ENCODE measurements at places on chromosomes 13 and 19.
A peak's percentile ranks its signal among the peaks of the same experiment; 100 is the strongest.

DNA sequence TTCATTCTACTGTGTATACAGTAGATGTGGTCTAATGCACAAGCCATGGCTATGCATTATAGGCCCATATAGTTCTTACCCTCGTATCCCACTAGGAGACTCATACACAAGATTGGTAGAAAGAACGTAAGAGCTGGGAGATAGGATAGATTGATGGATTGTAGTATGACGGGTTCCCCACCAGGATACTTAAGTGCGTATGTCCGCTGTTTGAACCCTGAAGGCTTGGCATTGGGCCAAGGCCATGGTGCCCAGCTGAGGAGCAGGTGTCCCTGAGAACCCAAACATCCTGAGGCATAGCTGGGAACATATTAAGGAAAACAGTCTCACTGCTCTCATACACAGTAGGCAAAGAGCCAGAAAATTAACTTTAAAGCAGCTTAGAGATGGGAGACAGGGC, 617.5 kb upstream of the KLF12 start:
- no peak for DNase-seq
- H3K4me3 ChIP-seq, result no peak overlapping the region
- no peaks in the 10 kb centered on the region for H3K4me1 ChIP-seq

DNA sequence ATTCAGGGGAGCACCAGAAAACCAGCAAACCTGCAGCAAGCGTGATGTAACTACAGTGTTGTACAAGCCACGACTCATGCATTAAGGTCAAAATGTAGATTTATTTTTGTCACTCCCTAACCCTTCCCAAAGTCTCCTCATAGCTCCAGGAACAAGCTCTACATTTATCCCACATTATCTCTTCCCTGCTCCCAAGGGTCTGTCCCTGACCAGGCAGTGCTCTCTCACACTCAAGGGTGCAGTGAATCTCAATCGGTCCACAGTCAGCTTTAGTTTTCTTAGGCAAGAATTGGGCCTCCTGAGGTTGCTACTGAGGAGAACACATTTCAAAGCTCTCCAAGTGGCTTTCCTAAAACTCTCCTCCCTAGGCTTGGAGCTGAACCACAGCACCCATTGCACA, 219.4 kb downstream of the NHLRC3 start:
- no peaks in the 10 kb centered on the region for H3K27me3 ChIP-seq
- no peak overlapping the region for H3K27ac ChIP-seq
- H3K36me3 ChIP-seq, result no peaks in the 10 kb centered on the region
- no peak for DNase-seq
- H3K4me3 ChIP-seq, result no peak overlapping the region
- no peaks in the 10 kb centered on the region for H3K4me1 ChIP-seq

DNA sequence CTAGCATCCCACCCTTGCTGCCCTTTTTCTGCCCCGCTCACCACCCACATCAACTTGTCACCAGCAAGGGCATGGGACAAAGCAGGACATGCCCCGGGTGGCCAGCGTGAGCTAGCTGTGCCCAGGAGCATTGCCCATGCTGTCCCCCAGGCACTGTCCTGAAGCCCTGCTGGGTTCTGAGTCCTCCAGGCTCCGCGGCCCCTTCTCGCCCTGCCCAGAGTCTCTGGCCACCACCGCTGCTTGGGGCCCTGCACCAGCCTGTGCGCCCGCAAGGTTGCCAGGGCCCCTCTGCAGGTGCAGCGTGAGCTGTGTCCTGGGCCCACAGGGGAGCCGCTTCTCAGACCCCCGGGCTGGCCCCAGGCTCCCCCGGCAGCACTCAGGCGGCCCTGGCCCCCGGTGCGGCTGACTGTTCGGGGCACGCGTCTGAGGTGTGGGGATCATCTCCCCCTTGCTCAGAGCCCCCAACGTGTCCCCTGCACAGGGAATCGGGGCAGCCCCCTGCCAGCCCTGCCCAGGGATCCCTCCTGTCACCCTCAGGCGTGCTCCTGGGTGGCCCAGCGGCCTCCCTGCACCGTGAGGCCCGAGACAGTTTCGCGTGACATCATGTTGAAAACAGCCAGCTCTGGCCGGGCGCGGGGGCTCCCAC, 4.1 kb downstream of the CSNK1G2 start:
- peaks cover 31% of the 10 kb centered on the region for H3K36me3 ChIP-seq
- no peak for DNase-seq
- H3K4me1 ChIP-seq, result peaks cover 31% of the 10 kb centered on the region

- peaks cover 6% of the 10 kb centered on the region for H3K27me3 ChIP-seq
- H3K4me3 ChIP-seq, result no peak overlapping the region
- DNase-seq, result no peak
- no peaks in the 10 kb centered on the region for H3K36me3 ChIP-seq
- no peak overlapping the region for H3K27ac ChIP-seq
- H3K4me1 ChIP-seq, result no peaks in the 10 kb centered on the region
These were observed 141.3 kb upstream of the HTR2A start for GRCh38 chr13:47038188-47038587.

DNA sequence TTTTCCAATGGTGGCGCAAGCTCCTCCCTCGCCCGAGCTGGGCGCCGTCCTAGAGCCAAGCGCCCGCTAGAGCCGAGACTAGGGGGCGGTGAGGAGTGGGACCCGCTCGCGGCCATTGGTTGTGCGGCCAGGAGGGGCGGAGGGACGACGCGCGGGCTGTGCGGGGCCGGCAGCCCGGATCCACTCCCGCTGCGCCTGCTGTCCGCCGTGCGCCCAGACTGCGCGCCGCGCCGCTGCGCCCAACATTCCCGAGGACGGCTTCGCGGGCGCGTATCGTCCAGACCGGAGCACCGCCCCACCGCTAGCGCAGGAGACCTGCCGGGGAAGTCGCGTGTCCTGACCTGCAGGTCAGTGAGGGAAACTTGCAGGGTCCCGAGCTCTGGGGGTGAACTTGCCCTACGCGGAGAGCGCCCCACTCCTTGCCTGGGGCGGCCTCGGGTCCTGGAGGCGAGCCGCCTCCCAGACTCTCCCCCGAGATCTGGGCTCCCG, at the start of gene SERTM1:
SERTM1 (plus strand) TSS at position 183 of the 489 bp plus-strand sequence. CDS start 21,059 bp downstream, outside the sequence.
- no peak for DNase-seq
- no peaks in the 10 kb centered on the region for H3K36me3 ChIP-seq
- no peaks in the 10 kb centered on the region for H3K27me3 ChIP-seq
- H3K4me3 ChIP-seq, result no peak within 1 kb of the TSS
- H3K4me1 ChIP-seq, result no peaks in the 10 kb centered on the region
- H3K27ac ChIP-seq, result no peak within 1 kb of the TSS

GRCh38 chr13:99418103-99418842, 83.0 kb upstream of the TM9SF2 start:
- no peaks in the 10 kb centered on the region for H3K27me3 ChIP-seq
- H3K36me3 ChIP-seq, result no peaks in the 10 kb centered on the region
- H3K4me1 ChIP-seq, result peaks cover 66% of the 10 kb centered on the region
- no peak overlapping the region for H3K4me3 ChIP-seq
- H3K27ac ChIP-seq, result peak overlapping the region; percentile 30
- DNase-seq, result no peak

DNA sequence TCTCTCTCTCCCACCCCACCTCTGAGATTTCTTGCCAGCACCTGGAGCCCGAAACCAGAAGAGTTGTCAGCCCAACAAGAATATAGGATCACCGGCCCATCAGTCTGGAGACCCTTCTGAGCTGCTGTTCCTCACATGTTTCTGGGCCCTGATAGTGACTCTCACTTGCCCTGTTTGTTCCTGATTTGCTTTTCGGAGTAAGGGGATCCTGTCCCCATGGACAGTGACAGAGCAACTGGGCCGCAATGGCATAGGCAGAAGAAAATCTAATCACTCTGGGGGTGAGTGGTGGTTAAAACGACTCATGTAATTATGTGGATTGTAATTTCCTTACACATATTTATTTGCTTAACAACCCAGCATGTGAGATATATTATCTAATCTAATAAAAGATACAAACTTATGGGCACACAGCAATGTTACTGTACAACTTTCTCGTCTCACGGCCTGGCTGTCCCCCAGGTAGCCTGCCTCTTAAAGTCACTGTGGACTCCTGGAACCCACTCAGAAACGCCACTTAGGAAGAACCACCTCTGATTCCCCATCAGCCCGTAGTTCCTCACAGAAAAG, 663 bp upstream of the SMAD9 start:
- no peaks in the 10 kb centered on the region for H3K27me3 ChIP-seq
- DNase-seq, result no peak
- no peak overlapping the region for H3K27ac ChIP-seq
- H3K4me3 ChIP-seq, result no peak overlapping the region
- H3K4me1 ChIP-seq, result no peaks in the 10 kb centered on the region
- H3K36me3 ChIP-seq, result no peaks in the 10 kb centered on the region

DNA sequence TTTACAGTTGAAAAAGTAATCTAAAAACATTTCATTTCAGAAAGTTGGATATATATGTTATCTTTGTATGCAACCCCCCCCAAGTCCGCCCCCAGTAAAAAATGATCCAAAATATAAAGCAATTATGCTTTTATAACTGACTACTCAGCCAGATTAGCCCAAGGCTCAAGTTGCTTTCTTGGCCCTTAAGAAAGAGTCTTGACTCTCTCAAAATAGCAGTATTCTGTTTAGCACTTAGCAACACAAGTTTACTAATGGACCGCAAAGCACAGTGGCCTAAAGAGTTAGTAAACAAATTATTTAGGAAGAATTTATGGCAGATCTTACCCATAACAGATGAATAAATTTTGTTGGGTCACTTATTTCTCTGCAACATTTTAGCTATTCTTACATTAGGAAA, 86.9 kb downstream of the ELF1 start:
- no peaks in the 10 kb centered on the region for H3K27me3 ChIP-seq
- no peak overlapping the region for H3K4me3 ChIP-seq
- H3K4me1 ChIP-seq, result no peaks in the 10 kb centered on the region
- DNase-seq, result no peak
- peaks cover 81% of the 10 kb centered on the region for H3K36me3 ChIP-seq

- no peaks in the 10 kb centered on the region for H3K36me3 ChIP-seq
- H3K4me1 ChIP-seq, result no peaks in the 10 kb centered on the region
- DNase-seq, result no peak
- no peaks in the 10 kb centered on the region for H3K27me3 ChIP-seq
These were observed 10.8 kb downstream of the F2RL3 start for GRCh38 chr19:16899566-16900075.

GRCh38 chr13:74669149-74669548, 534.9 kb upstream of the KLF12 start:
- H3K4me3 ChIP-seq, result no peak overlapping the region
- no peaks in the 10 kb centered on the region for H3K4me1 ChIP-seq
- no peak for DNase-seq
- no peak overlapping the region for H3K27ac ChIP-seq

Measured in DND-41 (cell line).